ENCODE measurements at places on chromosomes 3 and 15.

DNA sequence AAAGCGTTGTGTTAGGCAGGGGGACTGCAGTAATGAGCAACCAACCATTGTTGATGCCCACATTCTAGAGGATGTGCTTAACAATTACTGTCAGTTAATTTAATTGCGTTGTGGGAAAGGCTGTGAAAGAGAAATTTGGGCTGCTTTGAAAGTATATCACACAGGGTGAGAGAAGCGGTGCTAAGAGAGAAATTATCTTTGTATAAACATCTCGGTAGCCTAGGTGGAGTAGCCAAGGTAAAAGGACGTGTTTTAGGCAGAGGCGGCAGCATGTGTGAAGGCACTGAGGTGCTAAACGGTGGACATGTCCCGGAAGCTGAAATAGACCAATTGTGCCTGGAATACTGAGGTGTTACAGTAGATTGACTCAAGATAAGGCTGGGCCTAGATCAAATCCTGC is 71.9 kb downstream of the UBE2E2 start:
- DNase-seq: no peak

GRCh38 chr3:111616417-111617105 is 21.4 kb upstream of the ZBED2 start:
- DNase-seq: no peak

- no peak for DNase-seq
Measured at GRCh38 chr3:20668411-20668810, 482.4 kb upstream of the SGO1 start.

- DNase-seq: no peak
Measured at GRCh38 chr3:43093006-43093405, 12.9 kb downstream of the POMGNT2 start.

- no peak for DNase-seq
Measured at GRCh38 chr3:157113832-157114505, 46.0 kb downstream of the CCNL1 start.

- no peak for DNase-seq
Measured at GRCh38 chr3:13339833-13340232, 80.3 kb downstream of the NUP210 start.

- no peak for DNase-seq
Measured at GRCh38 chr3:142495103-142495502, 47.3 kb upstream of the XRN1 start.

DNA sequence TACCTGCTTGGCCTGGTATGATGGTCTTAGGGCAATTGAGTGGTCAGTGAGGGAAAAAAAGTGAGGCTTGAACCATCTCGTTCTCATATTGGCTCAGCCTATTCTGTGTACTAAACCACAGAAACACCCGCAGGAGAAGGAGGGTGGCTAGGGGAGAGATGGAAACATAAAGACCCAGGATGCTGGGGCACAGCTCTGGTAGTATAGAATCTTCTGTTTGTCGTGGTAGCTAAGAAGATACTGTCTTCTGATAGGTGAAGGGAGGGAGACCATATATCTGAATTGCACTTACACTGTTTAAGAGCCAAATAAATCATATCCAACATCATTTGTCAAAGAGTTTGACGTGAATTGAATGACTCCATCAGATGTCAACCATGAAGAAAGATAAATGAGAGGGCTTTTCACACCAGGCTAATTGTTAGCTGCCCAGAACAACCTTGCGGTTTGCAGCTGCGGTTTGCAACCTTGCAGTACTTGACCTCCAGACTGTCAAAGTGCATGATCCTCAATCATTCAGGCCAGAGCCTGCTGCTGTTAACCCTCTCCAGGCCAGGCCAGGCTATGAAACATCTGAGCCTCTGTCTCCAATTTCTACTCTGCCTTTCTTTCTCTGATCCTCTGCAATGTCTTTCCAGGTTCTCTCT is 40.9 kb upstream of the PIK3R4 start:
- no peak for DNase-seq

- DNase-seq: no peak
Measured at GRCh38 chr3:4581920-4582611, 88.9 kb downstream of the ITPR1 start.

DNA sequence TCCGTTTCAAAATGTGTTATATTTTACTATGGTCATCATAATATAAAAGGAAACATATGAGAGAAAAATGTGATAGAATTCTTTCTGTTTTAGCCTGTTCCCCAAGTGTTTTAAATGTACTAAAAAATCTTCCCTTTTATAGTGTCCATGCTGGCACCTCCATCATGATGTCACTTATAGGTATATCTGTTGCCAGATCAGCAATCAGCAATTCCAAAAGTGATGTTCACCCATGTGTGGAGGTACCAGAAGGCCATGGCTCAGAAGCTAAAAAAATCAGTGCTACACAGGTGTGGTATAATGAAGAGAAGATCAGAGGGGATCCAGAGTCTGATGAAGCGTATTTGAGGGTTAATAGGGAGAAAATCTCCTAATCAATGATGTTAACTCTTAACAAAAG is 1.1 kb upstream of the GPR15 start:
- DNase-seq: no peak

- no peak for DNase-seq
Measured at GRCh38 chr3:15323063-15323462, 9.3 kb downstream of the SH3BP5 start.

DNA sequence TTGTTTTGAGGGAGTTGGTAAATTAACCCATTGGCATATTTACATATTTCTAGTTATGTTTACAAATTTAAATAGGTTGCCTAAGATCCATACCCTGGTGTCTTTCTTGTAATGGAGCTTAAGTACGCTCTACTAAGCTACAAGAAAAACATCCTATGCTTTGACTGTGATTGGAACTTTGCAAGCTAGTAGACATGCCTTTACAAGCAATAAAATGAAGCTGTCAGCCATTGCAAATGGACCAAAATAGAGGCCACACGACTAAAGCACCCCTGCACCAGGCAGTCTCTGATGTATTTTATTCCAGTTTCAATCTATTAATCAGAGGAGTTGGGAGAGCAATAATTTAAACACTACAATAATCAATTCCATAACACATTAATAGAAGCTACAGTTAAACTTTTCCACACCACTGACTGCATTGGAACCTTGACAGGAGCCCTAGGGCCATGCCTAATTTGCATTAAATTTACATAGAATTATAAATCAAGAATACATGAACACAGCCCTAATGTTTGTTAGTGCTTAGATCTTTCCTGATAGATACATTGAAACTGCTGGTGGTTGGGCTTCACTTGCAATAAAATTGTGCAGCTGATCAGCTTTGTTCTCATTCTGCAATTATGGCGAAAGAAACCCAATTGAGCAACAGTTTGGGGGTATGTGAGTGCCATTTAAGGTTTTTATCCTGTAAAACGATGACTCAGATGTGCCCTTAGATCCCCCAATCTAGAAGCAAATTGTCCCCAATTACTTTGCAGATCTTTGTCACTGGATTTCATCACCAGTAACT is 360.1 kb downstream of the LSAMP start:
- no peak for DNase-seq

DNA sequence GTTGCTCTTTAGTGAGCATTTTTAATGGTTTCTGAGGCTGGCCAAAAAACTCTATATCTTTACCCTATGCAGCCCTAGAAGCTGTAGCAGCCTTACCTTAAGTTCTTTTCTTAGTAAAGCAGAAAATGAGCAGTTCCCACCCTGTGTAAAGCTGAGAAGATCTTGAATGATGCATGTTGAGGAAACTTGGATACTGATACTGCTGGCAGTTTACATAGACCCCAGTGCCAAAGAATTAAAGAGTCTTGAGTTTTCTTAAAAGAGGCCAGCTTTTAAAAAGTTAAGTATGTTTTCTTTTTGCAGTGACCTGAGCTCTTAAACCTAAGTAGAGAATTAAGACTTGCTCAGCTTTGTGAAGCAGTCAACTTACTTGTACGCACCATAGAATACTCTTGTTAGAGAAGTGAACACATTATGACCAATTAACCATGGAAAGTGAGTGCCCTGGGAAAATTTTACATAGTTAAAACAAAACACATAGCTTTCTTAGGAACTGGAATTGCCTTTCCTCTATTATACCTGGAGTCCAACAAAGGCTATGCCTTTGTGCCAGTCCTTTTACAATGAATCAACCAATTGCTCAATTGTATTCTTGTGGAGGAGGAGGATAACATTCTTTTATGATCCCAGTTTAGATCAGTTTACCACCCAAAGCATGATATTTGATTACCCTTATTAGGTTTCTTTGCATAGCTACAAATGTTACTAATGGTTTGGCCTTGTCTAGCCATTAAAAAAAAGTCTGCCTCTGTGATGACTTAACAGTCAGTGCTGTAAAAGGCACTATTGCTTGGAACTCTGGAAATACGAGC is 28.4 kb downstream of the PLS1 start:
- DNase-seq: no peak

- no peak for DNase-seq
Measured at GRCh38 chr3:141926929-141927328, 50.5 kb downstream of the ATP1B3 start.

DNA sequence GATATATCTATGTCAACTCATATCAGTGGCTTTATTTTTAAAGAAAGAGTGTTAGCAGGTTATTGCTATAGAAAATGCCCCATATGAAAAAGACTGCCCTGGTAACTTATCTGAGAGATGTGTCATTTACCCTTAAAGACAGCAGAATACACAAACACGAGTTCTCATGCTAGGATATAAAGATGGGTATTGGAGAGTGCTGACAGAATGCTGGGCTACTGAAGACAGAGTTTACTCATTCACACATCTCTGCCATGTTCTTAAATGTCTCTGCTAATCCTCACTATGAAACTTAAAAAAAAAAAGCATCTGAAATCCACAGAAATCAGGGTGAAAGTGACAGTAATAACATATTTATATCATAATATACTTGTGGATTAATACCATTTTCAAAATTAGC is 126.7 kb downstream of the FOXP1 start:
- no peak for DNase-seq

GRCh38 chr3:115785782-115786181 is 162.5 kb downstream of the GAP43 start:
- no peak for DNase-seq

DNA sequence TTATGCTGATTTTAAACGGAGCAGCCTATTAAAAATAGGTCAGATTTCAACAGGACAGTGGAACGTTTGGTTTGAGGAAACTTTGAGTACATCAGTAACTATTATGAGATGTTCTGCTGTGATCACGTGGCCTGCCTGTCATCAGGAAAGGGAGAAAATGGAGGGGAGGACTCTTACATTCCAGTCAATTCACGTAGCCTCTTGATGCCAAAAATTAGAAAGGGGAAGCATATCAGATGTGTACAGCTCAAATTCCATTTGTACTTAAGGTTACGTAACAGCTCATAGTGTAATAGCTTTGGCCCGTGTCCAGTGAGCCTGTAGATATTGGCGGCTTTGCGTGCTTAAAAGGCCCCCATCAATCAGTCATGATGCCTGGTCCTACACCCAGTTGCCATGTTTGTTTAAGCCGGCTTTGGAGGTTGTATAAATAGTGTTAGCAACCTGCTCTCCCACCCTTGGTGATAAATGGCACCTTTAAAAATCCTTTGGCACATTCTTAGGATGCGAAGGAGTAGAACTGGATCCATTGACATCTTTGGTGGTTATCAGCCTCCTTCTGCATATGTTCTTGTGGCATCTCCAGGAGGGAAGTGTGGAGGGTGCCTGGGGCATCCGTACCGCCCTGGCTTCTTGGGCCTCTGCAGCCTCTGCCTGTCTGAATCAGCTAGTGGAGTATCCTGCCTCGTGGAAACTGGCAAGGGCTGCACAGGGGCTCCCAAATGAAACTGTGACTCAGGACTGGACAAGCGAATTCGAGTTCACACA is 163.9 kb downstream of the THSD4 start:
- no peak for DNase-seq

- no peak for DNase-seq
Measured at GRCh38 chr3:14791343-14791945, 27.3 kb upstream of the FGD5 start.

GRCh38 chr3:72259755-72260587 is 475.0 kb upstream of the PROK2 start:
- no peak for DNase-seq

GRCh38 chr3:158918008-158918407 is 116.2 kb downstream of the MFSD1 start:
- DNase-seq: no peak

DNA sequence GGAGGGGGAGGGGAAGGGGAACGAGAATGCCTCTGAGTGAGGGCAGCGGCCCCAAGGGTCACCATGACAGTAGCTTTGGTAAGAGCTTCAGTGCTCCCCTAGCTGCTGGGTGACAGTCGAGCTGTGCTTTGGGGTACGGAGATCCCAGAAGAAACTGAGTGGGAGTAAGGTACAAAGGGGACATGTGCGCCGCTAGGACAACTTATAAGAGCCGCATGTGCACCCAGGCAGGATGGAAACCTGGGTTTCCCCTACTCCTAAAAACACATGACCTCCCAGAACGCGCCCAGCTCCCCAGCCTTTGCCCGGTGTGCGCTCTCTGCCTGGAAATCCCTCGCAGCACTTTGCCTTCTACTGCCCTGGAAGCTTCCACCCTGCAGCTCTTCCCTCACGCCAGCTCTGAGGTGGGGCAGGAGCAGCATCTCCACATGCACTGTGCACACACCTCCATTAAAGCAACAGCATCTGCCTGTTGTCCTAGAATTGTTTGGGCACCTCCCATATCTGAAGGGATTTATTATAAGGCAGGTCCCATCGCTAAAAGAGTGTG is 232.2 kb downstream of the ADAMTS17 start:
- no peak for DNase-seq

- no peak for DNase-seq
Measured at GRCh38 chr3:123113889-123114450, 47.1 kb downstream of the PDIA5 start.

DNA sequence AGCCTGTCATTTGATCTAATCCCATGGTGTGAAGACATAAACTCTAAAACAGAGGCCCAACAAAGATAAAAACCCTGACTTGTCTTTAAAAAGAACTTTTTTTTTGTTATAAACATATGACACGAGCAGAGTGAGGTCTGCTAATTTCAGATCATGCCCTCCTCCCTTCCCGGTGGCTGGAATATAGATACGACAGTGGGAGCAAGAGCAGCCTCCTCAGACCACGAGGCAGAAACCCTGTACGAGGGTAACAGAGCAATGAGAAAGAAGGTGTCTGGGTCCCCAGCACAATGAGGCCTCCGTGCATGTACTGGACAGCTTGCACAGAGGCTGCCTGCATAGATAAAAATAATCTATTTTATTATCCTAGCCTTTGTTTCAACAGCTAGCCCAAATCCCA is 5.8 kb downstream of the TPRA1 start:
- DNase-seq: no peak

DNA sequence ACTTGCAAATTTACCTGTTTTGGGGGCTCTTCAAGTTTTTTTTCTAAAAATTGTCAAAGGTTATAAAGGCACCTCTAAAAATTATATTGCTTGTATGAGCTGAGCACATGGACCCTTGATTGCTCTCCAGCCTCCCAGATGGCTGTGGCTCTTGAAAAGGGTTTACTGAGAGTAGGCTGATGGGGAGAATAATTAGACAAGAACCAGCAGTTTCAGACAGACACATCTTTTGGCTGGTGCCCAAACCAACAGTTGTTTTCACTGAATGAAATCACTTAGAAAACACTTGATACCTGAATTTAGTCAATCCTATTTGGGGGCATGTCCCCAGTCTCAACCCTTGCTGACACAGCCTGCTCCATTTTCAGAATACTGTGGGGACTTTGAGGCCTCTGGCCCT is 217.6 kb downstream of the KBTBD8 start:
- no peak for DNase-seq

GRCh38 chr3:177899275-177900067 is 636.8 kb upstream of the KCNMB2 start:
- no peak for DNase-seq

Measured in bone marrow (tissue), 2 donors.